Mesothelial cell of epicardium (in vitro differentiated cells): ENCODE measurements at places on chromosomes 6 and 20. TPM values are rescaled to one million over a fixed set of nuclear protein-coding genes. Genes with fewer than 3 reads are reported as not detected.

BTNL2 gene
- not detected in 3 replicates for total RNA-seq

RBPJL gene
- not detected in 3 replicates for total RNA-seq

TAAR6 gene
- total RNA-seq = not detected in 3 replicates

GINM1 gene
- 34.9 to 36.7 TPM (median 36.5 TPM) in 3 replicates for total RNA-seq

OLIG3 gene
- total RNA-seq = 0.27 to 0.35 TPM (median 0.34 TPM) in 3 replicates

BCAS1 gene
- 0.18 to 0.20 TPM (median 0.20 TPM) in 3 replicates for total RNA-seq

PTPN1 gene
- total RNA-seq = 26.2 to 27.7 TPM (median 27.3 TPM) in 3 replicates

TRIM31 gene
- total RNA-seq = 0.58 to 0.68 TPM in 2 of 3 replicates, not detected in the other

NRSN1 gene
- total RNA-seq = 1.1 to 1.4 TPM (median 1.2 TPM) in 3 replicates

TTI1 gene
- 33.2 to 33.7 TPM (median 33.6 TPM) in 3 replicates for total RNA-seq

ZSCAN31 gene
- 5.8 to 8.8 TPM (median 6.0 TPM) in 3 replicates for total RNA-seq

SNAP91 gene
- total RNA-seq = 0.40 to 1.3 TPM (median 0.88 TPM) in 3 replicates

COL9A1 gene
- 8.1 to 9.1 TPM (median 8.7 TPM) in 3 replicates for total RNA-seq

HTR1E gene
- total RNA-seq = 0.58 to 0.90 TPM (median 0.82 TPM) in 3 replicates

SH3BGRL2 gene
- total RNA-seq = 24.7 to 27.1 TPM (median 26.1 TPM) in 3 replicates

CD40 gene
- 3.8 to 5.0 TPM (median 4.3 TPM) in 3 replicates for total RNA-seq
